Activated naive CD4-positive, alpha-beta T cell treated with anti-CD3 and anti-CD28 coated beads, Interleukin-2, amount 10 ng/mL, durations not matched to agents 5 hours and 36 hours (primary cell): ENCODE measurements at places on chromosomes 5 and 9. TPM values are rescaled to one million over a fixed set of nuclear protein-coding genes. Genes with fewer than 3 reads are reported as not detected.

The ZNF879 gene
- total RNA-seq, result 7.3 TPM

The RLN1 gene
- total RNA-seq, result 2.8 TPM

The GNA14 gene
- total RNA-seq, result not detected

The HRCT1 gene
- total RNA-seq, result not detected

The PRUNE2 gene
- total RNA-seq, result not detected

The PIP5KL1 gene
- total RNA-seq, result 1.2 TPM
